ENCODE measurements at places on chromosomes 1 and 21. TPM values are rescaled to one million over a fixed set of nuclear protein-coding genes. Genes with fewer than 3 reads are reported as not detected.

Gene STXBP3
- total RNA-seq: 41.8 TPM

Gene HDGF
- total RNA-seq: 214 TPM

Gene LACTBL1
- total RNA-seq: not detected

Gene SMCP
- total RNA-seq: not detected

Gene NBPF6
- total RNA-seq: not detected

Gene SLC30A10
- total RNA-seq: not detected

Gene UROD
- total RNA-seq: 200 TPM

Gene FLAD1
- 35.1 TPM for total RNA-seq

Gene FMO3
- not detected for total RNA-seq

Gene KMO
- total RNA-seq: not detected

Gene LCE2C
- total RNA-seq: not detected

Gene GPA33
- total RNA-seq: not detected

Gene COL11A1
- under 0.01 TPM for total RNA-seq

Gene PEAR1
- 46.9 TPM for total RNA-seq

Gene CLDN8
- total RNA-seq: not detected

Gene MROH7
- 0.10 TPM for total RNA-seq

Gene TNFRSF18
- not detected for total RNA-seq

Gene CELA2A
- not detected for total RNA-seq

Gene LCA5L
- 1.3 TPM for total RNA-seq

Gene SELP
- total RNA-seq: 14.8 TPM

Gene HUNK
- total RNA-seq: under 0.01 TPM

Gene CD101
- 0.10 TPM for total RNA-seq

Gene AMY2A
- not detected for total RNA-seq

Gene AMY1B
- total RNA-seq: not detected

Gene MAP1LC3C
- not detected for total RNA-seq
